ENCODE measurements at places on chromosomes 13 and 19.

DNA sequence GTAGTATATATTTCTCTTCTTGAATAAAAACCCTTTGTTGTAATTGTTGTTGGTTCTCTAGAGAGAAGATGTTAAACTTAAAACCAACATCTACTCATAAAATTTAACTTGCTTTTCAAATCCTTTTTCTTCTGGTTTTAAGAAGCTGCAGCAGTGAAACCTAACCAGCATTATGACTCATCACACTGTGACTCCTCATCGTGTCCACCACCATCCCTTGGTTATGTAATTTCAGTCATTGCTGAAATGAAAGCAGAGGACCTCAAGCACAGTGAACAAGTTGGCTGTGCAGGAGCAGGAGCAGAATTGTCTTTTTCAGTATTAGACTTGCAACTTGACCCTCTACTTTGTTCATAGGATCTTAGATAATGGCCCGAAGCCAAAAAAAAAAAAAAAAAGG, 64.9 kb upstream of the HTR2A start:
- no peak for DNase-seq

DNA sequence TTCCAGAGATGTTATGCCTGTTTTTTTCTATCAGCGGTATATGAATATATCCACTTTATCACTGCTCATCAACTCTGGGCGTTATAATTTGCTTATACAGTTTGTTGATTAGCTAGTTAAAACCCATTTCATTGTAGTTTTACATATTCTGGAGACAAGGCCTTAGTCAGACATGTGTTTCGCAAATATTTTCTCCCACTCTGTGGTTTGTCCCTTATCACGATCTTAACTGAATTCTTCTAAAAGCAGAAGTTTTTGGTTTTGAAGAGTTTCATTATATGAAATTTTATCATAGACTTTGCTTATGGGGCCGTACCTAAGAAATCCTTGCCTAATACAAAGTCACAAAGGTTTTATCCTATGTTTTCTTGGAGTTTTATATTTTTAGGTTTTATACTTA, 84.6 kb downstream of the FRY start:
- no peak for DNase-seq

DNA sequence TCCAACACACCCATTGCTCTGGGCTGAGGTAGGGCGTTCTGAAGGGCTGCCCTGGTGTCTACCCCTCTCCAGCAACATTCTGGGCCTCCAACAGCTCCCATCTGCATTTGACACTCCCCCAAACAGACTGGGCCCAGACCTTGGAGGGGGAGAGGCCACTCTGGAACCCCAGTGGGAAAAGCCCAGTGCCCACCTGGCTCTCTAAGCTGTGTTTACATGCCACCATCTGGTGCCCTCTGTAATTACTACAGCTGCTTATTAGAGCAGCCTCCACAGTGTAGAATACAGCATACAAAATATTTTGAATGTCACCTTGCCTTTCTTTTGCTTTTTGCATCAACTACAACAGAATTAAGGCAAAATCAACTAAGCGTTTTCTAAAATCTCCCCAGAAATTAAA, 35.8 kb upstream of the TM9SF2 start:
- no peak for DNase-seq

- no peak for DNase-seq
Measured at GRCh38 chr19:42357290-42357689, 31.9 kb downstream of the MEGF8 start.

- peak; percentile 68 for DNase-seq
Measured at GRCh38 chr19:4014541-4015491, 7.3 kb downstream of the PIAS4 start.

DNA sequence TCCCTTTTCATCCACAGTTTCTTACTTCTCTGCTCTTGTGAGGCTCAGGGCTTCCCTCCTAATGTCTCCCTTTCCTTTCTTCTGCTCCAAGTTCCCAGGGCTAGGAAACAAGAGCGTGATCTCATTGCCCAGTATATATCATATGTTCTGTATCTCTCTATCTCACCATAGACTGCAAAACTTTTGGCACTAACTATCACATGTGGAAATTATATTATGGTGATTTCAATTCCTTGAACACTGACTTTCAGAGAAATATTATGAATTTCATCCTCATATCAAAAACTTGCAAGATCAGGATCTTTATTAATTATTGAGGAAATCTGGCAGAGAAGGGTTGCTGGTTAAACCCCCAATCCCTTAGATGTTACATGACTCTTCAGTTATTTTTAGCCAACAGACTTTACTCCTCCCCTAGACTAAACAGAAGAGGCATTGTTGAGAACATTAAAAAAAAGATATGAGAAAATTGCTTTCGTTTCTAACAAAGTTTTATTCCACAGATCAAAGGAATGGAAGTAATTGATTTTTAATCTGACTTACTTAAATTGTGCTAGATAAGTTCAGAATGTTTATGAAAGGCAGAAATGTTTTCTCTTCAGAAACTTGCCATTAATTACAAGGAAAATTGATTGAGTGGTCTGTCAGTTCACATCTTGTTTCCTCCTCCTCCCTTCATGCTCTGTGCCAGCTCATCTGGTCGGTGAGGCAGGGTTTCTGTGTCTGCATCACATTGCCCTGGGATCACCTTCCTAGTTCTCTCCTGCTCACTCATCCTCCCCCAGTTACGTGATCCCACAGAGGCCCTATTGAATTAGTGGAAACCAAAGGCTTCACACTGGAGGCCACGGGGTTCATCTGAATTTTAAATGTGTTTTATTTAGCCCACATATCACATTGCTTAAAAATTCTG, 378.5 kb downstream of the LMO7 start:
- no peak for DNase-seq

GRCh38 chr19:53910170-53910518, 1.1 kb downstream of the CACNG7 start:
- DNase-seq = no peak
